ENCODE measurements at places on chromosomes 7 and 10.
A peak's percentile ranks its signal among the peaks of the same experiment; 100 is the strongest.

DNA sequence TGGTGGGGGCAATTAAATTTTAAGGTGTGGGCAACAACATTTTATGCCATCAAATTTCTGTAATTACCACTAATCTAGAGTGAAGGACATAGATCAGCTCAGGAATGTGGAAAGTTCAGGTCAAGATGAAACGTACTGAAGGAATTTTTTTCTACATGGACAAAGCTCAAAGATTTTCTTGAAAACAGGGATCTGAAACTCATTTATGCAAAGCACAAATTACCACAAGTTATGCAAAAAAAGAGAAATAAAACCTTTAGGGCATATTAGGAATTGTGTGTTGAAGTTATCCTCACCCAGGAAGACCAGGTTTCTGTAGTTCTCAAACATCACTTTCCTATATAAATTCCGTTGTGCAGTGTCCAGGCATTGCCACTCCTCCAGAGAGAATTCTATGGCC, 18.9 kb downstream of the ZNF680 start:
- DNase-seq = no peak

DNA sequence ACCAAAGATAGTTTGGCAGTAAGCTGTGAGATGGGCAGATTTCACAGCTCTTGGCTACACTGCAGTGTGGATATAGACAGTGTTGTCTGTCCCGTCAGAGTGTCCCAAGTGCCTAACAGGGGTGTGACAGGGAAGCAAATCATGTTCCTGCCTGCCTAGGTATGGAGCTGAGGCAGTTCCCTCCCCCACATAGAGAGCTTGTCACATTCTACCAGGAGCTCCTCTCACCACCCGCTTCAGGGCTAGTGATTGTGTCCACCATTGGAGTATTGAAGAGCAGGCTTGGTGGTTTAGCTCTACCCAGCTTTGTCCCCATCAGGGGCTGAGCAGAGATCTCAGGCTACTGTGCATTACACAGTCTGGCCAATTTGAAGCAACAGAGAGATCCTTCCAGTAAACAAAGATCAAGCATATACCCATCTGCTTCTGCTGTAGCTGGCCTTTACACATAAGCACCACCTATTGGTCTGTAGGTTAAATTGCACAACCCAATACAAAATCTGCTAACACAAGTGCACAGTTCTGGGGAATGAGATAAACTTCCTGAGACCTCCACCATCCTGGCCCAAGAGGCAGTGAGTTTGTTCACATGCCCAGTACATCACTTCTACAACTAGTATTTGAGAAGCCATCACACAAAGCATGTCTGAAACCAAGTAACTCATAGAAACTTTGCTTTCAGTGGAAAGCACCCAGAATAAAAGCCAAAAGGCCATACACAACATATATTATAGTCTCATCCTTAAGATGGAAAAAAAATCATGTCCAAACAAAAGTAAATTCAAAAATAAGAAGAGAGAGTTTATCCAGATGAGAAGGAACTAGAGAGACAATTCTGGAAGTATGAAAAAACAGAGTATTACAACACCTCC, 67.3 kb downstream of the GLCCI1 start:
- peak; percentile 12 for DNase-seq

- DNase-seq = no peak
These were observed 49.4 kb downstream of the BUB3 start for GRCh38 chr10:123203393-123204126.

GRCh38 chr7:95320651-95321050, 3.7 kb downstream of the PON1 start:
- no peak for DNase-seq

DNA sequence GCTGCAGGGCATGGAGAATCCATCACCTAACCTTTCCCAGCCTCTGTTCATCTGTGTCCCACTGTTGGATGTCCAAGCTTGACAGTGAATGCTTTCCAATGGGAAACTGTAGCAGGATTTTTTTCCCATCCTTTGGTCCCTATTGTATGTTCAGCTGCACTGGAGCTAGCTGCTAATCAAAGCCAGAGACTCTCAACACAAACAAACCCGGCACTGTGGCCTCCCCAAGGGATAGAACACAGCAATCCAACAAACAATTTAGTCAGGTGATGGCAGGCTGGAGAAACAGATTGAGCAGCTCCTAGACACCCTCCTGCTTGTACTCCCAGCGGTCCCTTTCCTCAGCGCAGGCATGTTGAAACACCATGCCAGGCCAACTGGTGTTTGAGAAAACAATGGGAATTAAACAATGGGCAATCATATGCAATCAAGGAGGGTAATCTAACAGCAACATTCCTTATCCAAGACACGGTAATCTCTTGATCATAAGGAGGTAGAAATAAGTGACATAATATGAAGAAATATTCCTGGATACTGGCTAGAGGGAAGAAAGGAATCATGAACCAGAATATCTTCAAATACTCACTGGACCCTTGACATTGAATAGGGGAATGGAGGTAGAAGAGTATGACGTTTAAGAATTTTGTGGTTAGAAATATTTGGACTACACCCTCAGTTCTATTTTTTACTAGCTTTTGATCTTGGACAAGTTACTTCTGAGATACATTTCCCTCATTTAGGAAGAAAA, 15.0 kb downstream of the PTN start:
- DNase-seq = no peak

- DNase-seq = no peak
These were observed 175.9 kb downstream of the CUX1 start for GRCh38 chr7:101993311-101993710.

- no peak for DNase-seq
These were observed 151.5 kb upstream of the EEPD1 start for GRCh38 chr7:36001546-36001945.

DNA sequence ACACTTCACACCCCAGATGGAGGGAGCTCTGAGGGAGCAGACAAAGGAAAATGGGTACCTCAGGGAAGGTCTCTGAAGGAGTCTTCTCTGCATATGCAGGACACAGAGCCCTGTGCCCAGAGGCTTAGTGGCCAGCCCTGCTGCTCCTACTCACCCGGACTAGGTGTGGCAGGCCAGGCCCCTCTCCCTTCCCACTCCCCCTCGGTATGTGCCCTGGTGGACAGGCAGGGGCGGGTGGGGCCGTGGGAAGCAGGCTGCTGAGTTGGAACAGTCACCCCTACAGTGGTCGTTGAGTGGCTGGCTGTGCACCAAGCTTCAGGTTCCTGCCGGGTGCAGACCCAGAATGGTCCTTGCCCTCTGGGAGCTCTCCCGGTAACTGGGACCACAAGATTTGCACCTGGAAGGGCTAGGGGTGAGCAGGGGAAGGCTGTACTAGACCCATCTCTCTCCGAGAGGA, 68.6 kb downstream of the ZMIZ1 start:
- no peak for DNase-seq

- no peak for DNase-seq
These were observed 245.0 kb downstream of the PRPF18 start for GRCh38 chr10:13831711-13832141.

DNA sequence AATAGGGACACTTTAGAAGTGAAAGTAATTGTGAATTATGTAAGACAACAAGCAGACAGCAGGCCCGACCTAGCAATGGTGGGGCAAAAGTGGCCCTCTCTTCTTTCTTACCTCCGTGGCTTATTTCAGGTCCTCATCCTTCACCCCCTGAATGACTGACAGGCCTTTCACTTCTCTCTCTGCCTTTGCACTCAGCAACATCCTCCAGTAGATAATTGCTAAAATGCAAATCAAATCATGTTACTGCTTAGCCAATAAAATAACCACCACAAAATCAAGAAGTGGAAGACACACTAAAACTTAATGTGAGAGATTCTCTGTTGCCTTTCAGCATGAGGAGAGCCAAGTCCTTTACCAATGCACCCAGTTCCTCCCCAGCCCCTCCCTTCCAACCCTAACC, 274.6 kb upstream of the ZNF32 start:
- no peak for DNase-seq

- no peak for DNase-seq
These were observed 48.2 kb downstream of the SMURF1 start for GRCh38 chr7:99095698-99096097.

- no peak for DNase-seq
These were observed 24.3 kb downstream of the GOT1 start for GRCh38 chr10:99406149-99406548.

DNA sequence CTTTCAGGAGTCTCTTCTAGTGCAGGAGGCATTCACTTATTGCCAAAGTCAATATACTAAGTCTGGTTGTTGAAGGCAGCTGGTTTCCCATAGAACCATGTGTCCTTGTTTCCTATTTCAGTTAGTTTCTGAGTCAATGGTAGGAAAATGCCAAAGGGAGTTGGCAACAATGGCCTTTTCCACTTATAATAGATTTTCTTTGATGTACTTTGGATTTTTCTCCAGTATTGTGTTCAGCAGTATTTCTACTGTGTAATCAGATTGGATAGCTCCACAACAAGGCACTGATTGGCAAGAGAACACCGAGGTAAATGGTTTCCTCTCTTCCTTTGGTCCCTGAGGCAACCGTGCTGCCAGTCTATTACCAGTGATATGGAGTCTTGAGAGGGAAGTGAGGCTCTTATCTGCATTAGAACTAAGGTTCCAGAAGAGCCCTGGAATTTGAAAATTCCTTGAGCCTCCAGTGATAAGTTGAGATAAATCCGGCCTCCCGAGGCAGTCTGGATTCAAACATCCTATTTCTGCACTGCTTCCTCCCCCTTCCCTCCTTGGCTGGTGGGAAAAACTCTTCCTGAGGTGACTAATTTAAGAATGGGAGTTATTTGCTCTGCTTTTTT, 7.9 kb upstream of the SEPTIN7 start:
- DNase-seq = no peak

GRCh38 chr10:72794260-72794659, 99.3 kb upstream of the OIT3 start:
- DNase-seq = no peak
